ENCODE measurements at places on chromosomes 3 and 15. TPM values are rescaled to one million over a fixed set of nuclear protein-coding genes. Genes with fewer than 3 reads are reported as not detected.

Gene OR5K2
- not detected for total RNA-seq

Gene TMCC1
- 25.0 TPM for total RNA-seq

Gene ITIH3
- total RNA-seq: under 0.01 TPM

Gene ABHD17C
- 11.5 TPM for total RNA-seq

Gene SLC28A1
- not detected for total RNA-seq

Gene MITF
- 11.6 TPM for total RNA-seq

Gene FRMD5
- total RNA-seq: 3.3 TPM

Gene DNAJA4
- 2.1 TPM for total RNA-seq

Gene KLHL25
- 3.8 TPM for total RNA-seq

DNA sequence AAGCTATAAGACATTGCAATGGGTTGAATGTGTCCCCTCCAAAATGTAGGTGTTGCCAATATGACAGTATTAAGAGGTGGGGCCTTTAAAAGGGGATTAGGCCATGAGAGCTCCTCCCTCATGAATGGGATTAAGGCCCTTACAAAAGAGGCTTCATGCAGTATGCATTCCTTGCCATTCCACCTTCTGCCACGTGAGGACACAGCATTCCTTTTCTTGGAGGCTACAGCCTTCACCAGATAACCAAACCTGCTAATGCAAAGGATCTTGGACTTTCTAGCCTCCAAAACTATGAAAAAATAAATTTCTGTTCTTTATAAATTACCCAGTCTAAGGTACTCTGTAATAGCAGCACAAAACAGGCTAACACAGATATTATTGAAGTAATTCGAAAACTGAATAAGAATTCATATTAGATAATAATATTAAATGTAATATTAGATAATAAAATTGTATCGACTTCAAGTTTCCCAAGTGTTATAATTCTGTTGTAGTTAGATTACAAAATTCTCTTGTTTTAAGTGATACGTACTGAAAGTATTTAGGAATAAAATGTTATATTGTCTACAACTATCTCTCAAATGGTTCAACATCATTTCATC lies 29.4 kb upstream of the ATP8B4 start:
- DNase-seq: no peak

GRCh38 chr15:69091654-69092053 lies 68.8 kb upstream of the GLCE start:
- DNase-seq: no peak

DNA sequence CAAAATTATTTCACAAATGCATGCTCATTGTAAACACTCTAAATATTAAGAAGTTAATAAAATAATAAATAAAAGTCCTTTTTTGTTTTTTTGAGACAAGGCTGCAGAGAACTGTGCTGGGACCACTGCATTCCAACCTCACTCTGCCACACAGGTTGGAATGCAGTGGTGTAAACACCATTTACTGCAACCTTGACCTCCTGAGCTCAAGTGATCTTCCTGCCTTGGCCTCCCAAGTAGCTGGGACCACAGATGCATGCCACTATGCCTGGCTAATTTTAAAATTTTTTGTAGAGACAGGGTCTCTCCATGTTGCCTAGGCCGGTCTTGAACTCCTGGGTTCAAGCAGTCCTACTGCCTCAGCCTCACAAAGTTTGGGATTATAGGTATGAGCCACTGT lies 578.4 kb downstream of the ZIC1 start:
- no peak for DNase-seq

- DNase-seq: no peak
These were observed 44.1 kb upstream of the TP63 start for GRCh38 chr3:189586941-189587663.

DNA sequence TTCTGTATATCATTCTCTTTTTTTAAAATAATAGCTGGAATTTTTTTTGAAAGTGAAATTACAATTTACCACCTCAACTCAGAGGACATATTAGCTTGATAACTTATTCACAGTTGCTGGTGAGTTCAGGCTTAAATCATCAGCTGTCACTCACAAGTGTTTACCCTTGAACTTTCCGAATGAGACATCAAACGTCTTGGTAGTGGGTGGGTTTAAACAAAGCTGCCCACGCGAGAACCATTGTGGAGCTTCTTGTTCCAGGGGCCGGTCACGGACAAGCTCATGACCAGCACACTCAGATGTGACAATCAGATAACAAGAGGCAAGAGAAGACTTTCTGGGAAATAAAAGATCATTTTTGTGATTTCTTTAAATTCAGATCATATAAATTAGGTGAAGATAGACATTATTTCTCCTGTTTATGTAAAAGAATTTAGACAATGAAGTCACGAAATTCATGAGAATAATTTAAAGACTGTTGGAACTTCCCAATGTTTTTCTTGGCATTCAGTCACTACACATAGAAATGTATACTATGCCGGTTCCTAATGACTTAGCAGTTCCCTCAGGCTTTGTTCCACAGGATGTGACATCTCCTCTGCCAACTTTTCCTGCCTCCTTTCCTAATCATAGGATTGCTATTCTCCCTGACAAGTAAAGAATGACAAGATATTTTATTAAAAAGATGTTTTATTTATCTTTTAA lies 29.3 kb downstream of the BTD start:
- peak; percentile 80 for DNase-seq

DNA sequence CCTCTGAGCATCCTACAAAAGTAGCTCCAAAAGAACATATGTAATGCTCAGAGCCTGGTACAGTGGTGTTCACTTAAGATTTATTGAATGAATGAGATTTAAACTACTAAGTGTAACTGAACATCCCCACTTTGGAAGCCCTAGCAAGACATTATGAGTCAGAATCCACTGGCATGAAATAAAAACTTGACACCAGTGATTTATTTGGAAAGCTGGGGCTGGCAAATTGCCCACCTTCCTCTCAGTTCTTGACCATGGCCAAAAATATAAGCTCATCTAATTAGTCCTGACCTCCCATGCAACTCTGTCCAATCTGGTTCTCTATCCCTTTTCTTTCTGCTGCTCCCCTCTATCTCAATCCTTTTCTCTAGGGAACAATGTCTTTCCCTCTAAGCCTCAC lies 418.0 kb downstream of the PLCL2 start:
- no peak for DNase-seq

GRCh38 chr3:181755959-181756358 lies 44.2 kb downstream of the SOX2 start:
- no peak for DNase-seq

- DNase-seq: no peak
These were observed 561.3 kb upstream of the ZNF717 start for GRCh38 chr3:76346690-76347089.

- no peak for DNase-seq
These were observed 869.7 kb downstream of the OTOL1 start for GRCh38 chr3:162366166-162366766.

DNA sequence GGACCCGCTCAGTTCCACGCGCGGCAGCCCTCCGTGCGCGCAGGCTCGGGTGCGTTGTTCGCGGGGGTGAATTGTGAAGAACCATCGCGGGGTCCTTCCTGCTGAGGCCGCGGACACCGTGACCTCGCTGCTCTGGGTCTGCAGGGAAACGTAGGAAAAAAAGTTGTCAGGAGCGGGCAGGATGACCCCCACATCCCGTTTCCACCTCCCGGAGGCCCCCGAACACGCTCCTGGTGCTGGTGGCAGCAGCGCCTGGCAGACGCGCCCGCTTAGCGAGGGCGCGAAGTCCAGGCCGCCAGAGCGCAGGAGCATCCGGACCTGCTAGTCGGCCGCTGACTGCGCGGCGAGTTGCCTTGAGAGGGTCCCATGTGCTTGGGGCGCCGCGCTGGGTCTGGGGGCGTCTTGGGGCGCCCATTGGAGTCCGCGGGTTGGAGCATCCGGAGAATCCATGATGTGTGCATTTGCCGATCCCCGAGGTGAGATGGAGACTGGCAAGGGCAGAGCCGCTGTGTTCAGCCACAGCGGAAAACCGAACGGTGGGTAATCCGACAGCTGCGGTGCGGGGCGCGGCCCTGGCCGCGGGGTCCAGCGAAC lies 520 bp downstream of the GREM1 start:
- DNase-seq: peak; percentile 93

GRCh38 chr3:109316162-109316730 lies at the start of gene DPPA2:
Gene DPPA2 (minus strand): TSS chr3:109316517. CDS start chr3:109314542, 1,975 bp downstream.
- no peak for DNase-seq

GRCh38 chr3:124147946-124148345 lies 156.0 kb upstream of the ROPN1 start:
- DNase-seq: no peak

DNA sequence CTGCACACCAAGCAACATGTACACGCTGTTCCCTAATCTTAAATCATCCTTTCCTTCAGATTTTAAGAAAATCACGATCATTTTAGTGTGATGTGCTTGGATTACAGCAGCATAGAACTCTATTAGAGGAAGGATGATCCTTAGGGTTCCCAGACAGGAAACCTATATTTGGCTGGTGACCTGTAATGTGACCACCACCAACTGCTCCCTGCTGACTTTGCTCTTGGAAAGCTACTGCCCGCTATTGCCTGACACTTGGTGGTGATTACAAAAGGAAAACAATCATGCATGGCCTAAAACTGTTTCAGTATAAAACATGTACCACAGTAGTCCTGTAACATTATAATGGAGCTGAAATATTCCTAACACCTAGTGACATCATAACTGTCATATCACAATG lies 27.2 kb upstream of the LMOD3 start:
- DNase-seq: no peak

DNA sequence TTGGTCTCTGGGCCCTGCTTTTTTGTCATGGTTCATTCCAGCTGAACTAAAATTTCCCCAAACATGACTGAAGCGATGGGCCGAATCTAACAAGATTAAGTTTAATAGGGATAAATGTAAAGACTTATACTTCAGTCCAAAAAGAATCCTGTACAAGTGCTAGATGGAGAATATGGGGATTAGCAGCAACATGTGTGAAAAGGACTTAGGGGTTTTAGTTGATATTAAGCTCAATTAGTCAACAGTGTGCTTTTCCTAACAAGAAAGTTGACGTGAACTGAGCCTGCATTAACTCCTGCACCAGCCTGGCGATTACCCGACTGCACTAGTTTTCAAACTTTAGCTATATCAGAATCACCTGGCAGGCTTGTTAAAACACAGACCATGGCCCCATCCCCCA lies 61.0 kb upstream of the BBX start:
- DNase-seq: no peak

DNA sequence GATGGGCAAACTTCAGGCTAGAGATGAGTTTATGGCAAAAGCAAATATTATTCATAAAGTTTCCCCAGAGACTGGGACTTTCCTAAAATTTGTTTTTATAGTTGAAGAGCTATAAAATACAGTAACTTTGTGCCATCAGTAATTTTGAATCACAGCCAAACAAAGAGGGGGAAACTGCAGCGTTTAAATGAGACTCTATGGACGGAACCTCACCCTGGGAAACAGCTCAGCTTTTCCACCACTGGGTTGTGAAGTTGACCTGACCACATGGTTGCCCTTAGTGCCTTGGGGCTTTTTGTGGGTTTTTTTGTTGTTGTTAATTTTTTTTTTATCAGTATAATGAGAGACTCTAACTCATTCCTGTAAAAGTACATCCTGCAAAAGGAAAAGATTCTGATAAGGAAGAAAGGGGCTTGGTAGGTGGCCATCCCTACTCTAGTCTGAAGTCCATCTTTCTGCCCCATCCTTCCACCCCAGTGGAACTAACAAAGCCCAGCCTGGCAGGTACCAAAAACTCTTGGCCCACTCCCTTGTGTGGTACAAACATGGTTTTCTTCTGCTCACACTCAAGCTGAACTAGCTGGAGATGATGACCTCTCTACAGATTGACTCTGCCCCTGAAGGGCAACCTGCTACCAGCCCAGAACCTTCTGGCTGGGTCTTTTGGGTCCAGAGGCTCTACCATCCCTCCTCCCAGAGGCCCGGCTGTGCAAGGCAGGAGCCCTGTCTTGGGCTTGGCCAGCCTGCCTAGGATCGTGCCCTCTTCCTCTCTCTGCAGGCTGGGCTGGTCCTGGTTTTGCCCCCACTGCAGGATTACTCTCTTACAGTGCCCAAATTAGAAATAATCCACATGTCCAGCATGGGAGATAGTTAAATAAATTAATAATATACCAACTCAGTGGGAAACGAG lies 41.2 kb downstream of the RLBP1 start:
- DNase-seq: peak; percentile 81

GRCh38 chr3:57557085-57557537 lies 1.0 kb downstream of the PDE12 start:
- peak; percentile 79 for DNase-seq

DNA sequence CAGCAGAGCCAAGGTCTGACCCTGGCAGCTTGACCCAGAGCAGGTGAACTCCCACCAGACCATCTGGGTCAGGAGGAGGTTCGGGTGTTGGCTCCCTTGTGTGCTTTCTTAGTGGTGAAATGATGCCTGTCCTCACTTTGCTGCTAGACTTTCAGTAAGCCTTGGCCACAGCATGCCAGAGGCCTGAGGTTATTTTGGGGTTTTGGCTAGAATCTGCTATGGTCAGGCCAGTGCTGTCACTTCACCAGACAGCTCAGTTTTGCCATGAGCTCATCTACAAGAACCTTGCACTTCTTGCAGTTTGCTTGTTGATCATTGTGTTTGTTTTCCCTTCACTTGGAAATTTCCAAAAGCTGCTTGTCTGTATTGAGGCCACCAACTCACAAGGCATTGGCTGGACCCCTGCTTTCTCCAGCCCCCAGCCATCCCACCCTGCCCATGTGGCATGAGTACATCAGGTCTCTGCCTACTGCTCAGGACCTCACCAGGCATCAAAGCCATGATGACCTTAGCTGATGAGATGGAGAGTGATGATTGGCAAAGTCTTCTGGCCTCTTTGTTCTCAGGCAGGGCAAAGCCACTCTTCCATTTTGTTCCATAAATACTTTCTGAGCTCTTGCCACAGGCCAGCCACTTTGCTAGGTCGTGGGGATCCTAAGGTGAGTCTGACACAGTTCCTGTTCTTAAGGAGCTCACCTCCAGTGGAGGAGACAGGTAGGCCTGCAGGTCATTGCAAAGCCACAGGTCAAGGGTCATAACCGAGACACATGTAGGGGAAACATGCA lies 122.6 kb downstream of the ARNT2 start:
- DNase-seq: peak; percentile 53

GRCh38 chr15:37245358-37245757 lies 145.0 kb upstream of the MEIS2 start:
- no peak for DNase-seq

- DNase-seq: no peak
These were observed 16.1 kb upstream of the C15orf61 start for GRCh38 chr15:67504796-67505195.

DNA sequence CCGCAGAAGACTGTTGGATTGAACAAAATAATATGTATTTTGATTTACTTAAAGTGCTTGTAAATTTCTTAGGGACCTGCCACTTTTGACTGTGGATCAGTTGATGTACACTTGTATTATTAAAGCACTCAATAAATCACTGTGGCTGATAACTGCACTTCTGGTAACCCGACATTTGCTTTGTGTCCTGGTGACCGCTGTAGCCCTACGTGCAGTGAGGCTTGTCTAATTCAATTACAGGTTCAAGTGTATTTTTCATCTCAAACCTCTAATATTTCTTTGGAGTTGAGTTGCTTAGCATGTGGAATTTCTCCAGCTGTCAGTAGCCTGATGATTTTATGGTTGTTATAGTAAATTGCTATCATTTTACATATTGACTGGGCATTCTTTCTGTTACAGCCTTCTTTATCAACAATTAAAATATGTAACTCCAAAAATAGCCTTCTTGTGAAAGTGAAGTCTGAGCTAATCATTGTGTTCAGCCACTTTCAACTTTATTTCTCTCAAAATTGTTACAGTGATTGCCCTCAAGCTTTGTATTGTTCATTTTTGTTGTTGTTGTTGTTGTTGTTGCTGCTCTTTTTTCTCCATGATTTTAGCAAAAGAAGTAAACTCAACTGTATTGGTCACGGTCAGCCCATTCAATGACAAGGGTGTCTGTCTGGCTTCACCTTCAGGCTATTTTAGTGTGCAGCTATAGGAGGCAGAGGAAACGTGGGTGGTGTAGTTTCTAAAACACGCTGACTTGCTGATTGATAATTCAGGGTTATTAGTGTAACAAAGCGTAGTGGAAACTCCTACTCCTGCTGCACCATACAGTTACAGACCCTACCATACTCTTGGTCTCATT lies 215.1 kb upstream of the UBE2E1 start:
- DNase-seq: no peak

Data from osteoblast (primary cell).